ENCODE measurements at places on chromosomes 4 and X.
A peak's percentile ranks its signal among the peaks of the same experiment; 100 is the strongest.

GRCh38 chr4:78710536-78710935 is 65.6 kb upstream of the BMP2K start:
- no peak for DNase-seq

GRCh38 chrX:20715176-20715575 is 448.5 kb upstream of the RPS6KA3 start:
- DNase-seq: no peak

GRCh38 chr4:179768996-179769395 is 2326.8 kb upstream of the AGA start:
- DNase-seq: no peak

DNA sequence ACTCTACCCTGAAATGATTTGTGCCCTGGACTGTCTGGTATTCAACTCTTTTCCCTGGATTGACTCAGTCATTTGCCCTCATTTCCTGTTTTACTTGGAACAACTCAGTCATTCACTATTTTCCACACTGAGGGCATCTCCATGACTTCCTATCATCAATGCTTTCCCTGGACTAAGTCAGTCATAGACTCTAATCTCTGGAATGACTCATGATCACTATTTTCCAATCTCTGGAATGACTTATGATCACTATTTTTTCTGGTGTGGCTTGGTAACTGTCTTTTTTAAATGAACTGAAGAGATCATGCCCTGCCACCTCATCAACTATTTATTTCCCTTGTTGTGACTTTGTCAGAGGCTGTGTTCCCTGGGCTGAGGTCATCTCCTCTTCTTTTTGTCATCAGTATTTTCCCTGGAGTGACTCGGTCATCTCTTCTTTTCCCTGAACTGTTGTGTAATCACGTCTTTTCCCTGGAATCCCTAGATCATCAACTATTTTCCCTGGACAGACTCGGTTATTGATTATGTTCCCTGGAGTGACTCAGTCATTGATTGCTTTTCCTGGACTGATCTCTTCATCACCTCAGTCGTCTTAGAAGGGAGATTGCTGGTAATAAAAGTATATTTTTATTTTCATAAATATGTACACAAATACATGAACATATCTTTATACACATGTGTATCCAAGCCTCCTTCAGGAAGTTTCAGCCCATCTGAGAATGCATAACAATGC is 327.1 kb upstream of the VCX start:
- DNase-seq: no peak

- DNase-seq: no peak
Measured at GRCh38 chr4:115780835-115781234, 667.4 kb upstream of the NDST4 start.

DNA sequence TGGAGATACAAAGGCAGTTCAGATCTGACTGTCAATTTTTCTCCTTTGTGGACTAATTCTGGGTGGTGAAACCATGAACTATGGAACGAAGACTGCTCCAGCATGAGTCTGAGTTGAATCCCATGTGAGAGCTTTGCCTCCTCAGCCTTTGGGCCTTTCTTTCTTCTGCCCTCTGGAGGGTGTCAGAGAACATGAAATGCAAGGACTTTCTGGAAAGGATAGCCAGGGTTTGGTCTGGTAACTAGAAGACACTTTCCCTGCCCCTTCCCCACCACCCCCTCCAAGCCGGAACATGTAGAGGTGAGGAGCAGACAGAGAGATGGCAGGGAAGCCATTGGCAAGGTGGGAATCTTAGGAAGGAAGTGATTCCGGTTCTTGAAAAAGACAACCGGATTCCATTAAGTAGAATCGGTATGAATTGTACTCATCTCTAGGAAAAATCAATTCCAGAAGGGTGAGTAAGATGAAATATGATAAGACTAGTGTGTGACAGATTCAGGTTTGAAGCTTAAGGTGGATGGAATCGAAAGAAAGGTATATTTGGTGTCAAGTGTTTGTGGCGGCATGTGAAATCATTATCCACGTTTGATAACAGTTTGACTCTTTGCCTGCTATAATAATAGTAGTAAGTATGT is 19.0 kb downstream of the FHL1 start:
- DNase-seq: peak; percentile 53

DNA sequence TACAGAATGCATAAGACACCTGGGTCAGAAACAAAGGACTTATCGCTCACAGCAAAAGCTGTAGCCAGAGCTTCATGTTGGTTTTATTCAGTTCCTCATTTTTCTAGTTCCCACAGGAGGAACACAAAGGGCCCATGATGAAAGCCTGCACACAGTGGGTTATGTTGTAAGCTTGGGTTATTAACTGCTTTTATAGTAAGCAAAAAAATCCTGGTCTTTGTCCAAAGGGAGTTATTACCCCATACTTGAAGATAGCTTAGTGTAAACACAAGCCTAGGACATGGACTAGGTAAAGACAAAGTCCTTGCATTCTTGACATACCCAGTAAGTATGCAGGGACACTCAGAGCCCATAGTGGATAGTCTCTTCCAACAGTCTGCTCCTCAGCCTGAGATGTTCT is 11.7 kb downstream of the BBS12 start:
- DNase-seq: no peak

DNA sequence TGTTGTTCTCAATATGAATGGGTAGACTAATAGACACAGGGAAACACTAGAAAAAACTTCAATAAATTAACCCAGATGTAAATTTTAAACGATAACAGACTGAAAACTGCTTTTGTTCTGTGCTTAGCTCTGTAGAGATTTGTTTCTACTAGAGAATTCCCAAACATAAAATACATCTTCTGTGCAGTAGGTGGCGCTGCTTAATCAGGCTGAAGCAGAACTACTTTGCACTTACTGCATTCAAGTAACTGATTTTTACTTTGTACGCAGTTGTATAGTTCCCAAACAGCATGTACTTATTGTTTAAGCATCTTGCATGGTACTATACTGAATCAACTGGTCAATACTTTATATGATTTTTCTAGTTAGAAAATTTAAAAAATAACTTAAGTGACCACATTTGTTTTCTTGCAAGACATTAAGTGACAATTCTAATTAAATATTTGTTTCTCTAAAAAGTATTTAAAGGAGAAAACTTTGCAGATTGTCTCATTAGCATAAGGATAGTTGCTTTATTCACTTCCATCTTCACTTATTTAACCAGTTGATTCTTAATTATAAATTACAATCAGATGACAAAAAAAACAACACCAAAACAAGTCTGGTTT is 490.6 kb downstream of the IL15 start:
- DNase-seq: peak; percentile 3

DNA sequence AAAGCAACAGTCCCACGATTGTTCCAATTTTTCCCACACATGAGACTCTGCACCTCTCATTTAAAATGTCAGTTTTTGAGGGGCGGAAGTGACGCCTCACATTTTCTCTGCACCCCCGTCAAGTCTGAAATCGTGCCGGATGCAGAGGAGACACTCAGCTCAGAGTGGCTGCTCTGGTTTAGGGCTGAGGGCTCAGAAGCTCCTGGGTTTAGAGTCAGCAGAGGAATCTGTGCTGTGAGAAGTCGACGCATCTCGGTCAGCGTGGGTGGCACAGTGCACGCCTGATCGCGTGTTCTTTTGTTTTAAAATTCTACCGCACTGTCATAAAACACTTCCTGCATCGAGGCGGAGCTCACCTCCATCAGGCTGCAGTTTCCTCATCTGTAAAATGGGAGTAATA is 116.7 kb upstream of the ADRA2C start:
- DNase-seq: no peak

DNA sequence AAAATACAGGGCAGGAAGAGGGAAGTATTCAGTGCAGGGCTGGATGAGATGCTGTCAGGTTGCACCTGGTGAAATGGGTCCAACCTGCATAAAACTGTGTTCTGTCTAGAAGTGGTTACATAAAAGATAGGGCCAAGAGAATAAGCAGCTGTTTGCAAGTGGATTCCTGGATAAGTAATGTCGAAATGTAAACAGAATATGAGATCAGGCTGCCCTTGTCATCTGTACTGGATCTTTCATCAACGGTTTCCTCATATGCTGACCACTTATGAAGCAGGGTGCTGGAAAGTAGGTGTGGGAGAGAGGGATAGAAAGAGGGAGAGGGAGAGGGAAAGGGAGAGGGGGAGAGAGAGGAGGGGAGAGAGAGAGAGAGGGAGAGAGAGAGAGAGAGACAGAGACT is 349.8 kb upstream of the CPEB2 start:
- DNase-seq: no peak

- DNase-seq: peak; percentile 70
Measured at GRCh38 chrX:80285131-80285773, 135.0 kb upstream of the TENT5D start.

DNA sequence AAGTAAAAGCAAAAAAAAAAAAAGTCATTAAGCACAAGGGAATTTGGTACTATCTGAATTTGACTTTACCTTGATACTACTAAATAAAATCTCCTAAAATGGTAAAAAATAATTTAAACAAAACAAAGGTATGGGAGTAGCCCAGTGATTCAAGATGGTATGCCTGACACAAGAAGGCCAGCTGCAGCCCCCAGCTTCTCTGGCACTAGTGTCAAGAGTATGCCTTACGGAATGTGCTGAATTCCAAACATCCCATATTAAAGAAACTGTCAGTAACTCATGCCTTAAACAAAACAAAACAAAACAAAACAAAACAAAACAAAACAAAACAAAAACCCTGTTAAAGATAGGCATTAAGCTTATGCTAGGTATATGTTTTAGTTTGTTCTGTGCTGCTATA is 80.8 kb downstream of the RASL11B start:
- no peak for DNase-seq

DNA sequence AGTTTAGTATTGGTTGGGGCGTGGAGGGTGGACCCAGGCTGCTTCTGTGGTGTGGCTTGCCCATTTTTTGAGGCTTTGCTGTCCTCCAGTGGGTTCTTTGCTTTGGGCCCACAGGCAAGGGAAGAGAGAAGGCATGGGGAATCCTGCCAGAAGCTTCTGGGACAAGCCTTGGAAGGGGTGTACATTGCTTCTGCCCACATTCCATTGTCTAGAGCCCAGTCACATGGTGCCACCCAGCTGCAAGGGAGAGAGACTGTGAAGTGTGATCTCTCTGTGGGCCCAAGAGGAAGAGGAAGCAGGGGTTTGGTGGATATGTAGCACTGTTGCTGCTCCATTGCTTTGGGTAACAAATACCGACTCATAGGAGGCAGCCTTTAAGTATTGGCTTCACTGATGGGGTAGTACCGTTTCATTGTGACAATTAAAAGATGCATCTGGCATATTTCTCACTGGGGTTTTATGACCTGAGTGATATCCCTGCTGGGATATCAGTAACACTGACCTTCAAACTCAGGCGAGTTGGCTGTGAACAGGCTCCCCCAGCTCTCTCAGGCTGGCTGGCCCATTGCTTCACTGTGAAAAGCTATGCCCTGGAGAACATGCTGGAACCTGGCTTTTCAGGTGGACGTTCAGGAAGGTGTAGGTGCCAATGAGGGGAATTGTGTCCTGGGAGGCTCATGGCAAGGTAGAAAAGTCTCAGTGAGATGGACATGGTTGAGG is 85.9 kb downstream of the CLDN34 start:
- no peak for DNase-seq

- peak; percentile 13 for DNase-seq
Measured at GRCh38 chr4:107780665-107781064, 44.1 kb upstream of the SGMS2 start.

DNA sequence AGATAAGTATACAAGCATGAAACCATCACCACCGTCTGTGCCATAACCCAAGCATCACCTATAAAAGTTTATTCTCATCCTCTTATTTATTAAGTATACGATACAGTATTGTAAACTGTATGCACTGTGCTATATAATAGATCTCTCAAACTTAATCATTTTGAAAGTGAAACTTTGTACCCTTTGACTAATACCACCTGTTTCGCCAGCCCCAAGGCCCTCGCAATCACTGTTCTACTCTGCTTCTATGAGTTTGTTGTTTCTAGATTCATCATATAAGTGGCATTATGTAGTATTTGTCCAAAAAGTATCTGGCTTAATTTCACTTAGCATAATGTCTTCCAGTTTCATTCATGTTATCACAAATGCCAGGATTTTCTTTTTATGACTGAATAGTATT is 72.1 kb upstream of the DOCK11 start:
- no peak for DNase-seq

GRCh38 chr4:126969360-126970235 is 663.2 kb upstream of the INTU start:
- no peak for DNase-seq

DNA sequence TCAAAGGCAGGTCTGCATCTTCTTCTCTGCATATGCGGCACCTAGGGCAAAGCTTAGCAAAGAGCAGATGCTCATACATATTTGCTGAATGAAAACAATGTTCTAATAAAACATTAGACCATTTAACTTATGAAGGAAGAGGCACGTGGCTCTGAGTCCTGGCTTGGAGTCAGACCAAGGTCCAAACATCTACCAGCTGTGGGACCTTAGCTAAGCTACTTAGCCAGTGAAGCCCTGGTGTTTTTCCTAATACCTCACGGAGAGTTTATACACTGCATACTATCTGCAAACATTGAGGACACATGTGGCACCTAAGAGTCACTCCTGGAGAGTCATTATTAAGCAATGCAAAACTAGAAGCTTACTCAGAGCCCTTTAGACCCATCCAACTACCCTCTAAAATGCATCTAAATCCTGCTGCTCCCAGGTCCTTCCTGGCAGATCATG is 9.0 kb downstream of the PDGFC start:
- no peak for DNase-seq

GRCh38 chrX:139585613-139586012 is 55.1 kb downstream of the F9 start:
- DNase-seq: no peak

- no peak for DNase-seq
Measured at GRCh38 chrX:2351321-2351720, 149.5 kb downstream of the DHRSX start.

DNA sequence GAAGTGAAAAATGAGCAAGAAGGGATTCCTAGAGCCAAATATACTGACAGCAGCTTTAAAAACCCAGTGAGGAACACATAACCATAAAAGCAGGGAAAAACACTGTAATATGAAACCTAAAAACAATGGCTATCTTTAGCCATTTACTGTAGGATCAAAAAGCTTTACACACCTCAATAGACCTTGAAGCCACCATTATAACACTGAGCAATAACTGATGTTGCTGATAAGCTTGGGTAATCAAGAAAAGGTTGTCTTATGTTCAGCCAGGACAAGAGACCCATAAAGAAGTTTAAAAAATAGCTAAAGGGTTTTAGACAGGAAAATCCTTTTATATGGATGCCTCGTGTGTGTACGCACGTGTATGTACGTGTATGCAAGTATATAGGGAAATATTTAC is 16.9 kb downstream of the GATB start:
- no peak for DNase-seq

GRCh38 chrX:8724300-8724699 is 7.6 kb downstream of the ANOS1 start:
- DNase-seq: peak; percentile 82

- DNase-seq: no peak
Measured at GRCh38 chr4:40180356-40180755, 16.5 kb upstream of the RHOH start.

- no peak for DNase-seq
Measured at GRCh38 chr4:155371432-155372043, 5.2 kb downstream of the MAP9 start.

All from ELF-1 (cell line).